T-helper 17 cell (primary cell): ENCODE measurements at places on chromosomes 12 and 14. TPM values are rescaled to one million over a fixed set of nuclear protein-coding genes. Genes with fewer than 3 reads are reported as not detected.

Gene NYNRIN
- 0.22 TPM for total RNA-seq

Gene MANSC1
- total RNA-seq = not detected

DNA sequence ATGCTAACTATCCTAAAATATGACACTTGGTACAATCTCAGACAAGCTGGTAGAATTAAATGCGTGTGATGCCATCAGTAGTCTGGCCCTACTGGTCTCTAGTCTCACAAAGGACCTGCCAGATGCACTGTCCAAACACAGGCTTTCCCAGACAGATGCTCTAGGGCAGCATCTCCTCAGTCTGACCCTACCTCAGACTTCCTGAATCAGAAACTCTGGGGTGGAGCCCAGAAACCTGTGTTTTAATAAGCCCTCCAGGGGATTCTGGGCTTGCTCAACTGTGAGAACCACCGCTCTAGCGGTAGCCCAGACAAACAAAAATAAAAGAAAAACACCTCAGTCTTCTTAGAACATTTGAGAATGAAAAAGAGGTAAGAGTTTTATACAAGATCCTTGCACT, 48.0 kb downstream of the BDKRB1 start:
- DNase-seq = no peak
- H3K27me3 ChIP-seq = no peaks in the 10 kb centered on the region
- H3K27ac ChIP-seq = no peak overlapping the region
- H3K4me3 ChIP-seq = no peak overlapping the region

GRCh38 chr12:28059668-28060067, 87.1 kb upstream of the PTHLH start:
- DNase-seq = no peak
- H3K27me3 ChIP-seq = no peaks in the 10 kb centered on the region
- H3K36me3 ChIP-seq = peaks cover 3% of the 10 kb centered on the region
- H3K27ac ChIP-seq = no peak overlapping the region
- no peak overlapping the region for H3K4me3 ChIP-seq

DNA sequence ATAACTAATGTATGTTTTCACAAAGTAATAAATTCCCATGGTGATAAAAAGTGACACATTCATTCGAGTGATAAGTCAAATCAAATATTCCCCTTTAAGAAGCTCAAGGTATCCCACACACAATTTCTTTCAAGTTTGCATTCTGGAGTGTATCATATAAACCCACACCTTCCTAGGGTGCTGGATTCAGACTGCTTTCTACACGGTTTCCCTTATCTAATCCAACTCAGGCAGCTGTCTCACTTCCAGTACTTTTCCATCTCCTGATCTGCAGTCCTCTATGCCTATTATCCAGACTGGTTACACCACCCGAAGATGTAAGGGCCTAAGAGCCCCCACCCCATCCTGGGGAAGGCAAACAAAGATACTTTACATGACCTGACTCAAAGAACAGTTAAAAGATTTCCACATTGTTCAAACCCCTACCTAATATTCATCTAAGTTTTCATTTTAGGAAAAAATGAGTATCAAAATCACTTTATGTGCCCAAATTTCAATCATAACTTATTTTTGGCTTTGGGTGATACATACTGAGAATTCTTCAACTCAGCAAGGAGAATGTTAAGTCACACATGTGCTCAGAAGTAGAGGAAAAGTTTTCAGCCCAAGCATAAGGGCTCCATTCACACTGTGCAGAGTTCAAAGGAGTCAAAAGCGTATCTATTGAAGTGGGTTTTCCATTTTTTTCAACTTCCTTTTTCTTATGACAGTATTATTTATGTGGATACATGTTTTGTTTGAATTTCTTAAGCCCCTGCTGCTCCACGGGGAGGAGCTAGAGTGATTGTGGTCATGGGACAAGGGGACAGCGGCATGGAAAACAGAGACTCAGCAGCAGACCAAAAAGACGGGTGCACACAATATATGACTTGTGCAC, 41.8 kb downstream of the CORO1C start:
- H3K4me3 ChIP-seq = peak overlapping the region; percentile 93
- no peaks in the 10 kb centered on the region for H3K27me3 ChIP-seq
- peak overlapping the region; percentile 88 for H3K27ac ChIP-seq

GRCh38 chr12:42996869-42997431, 407.4 kb upstream of the PRICKLE1 start:
- H3K36me3 ChIP-seq = no peaks in the 10 kb centered on the region
- no peak overlapping the region for H3K4me3 ChIP-seq
- DNase-seq = no peak
- H3K4me1 ChIP-seq = no peaks in the 10 kb centered on the region

DNA sequence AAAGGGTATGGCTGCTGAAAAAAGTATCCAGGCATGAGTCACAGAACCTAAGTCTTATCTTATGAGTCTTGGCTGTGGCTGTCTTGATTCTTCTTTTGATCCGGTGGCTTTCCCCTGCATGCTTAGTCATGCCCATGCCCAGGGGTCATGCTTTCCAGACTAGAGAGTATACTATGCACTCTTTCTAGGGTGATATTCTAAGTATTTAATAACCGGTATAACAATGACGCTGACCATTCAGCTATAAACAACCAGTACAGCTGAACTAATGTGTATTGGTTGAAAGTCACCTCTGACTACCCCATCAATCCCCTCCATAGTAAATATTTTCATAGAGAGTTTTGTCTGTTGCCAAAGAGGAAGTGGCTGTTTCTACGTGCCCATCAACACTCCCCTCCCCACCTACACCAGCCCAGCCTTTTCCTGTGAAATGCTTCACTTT, 34.7 kb upstream of the NRXN3 start:
- no peaks in the 10 kb centered on the region for H3K4me1 ChIP-seq
- DNase-seq = no peak
- peaks cover 21% of the 10 kb centered on the region for H3K27me3 ChIP-seq
- H3K4me3 ChIP-seq = no peak overlapping the region
- no peak overlapping the region for H3K27ac ChIP-seq
